ENCODE measurements at places on chromosomes 1 and 21.

GRCh38 chr1:15762546-15762945 is 4.0 kb downstream of the FBLIM1 start:
- H3K27ac ChIP-seq, result no peak overlapping the region
- H3K36me3 ChIP-seq, result no peaks in the 10 kb centered on the region
- peaks cover 45% of the 10 kb centered on the region for H3K27me3 ChIP-seq
- H3K4me3 ChIP-seq, result no peak overlapping the region
- DNase-seq, result no peak

DNA sequence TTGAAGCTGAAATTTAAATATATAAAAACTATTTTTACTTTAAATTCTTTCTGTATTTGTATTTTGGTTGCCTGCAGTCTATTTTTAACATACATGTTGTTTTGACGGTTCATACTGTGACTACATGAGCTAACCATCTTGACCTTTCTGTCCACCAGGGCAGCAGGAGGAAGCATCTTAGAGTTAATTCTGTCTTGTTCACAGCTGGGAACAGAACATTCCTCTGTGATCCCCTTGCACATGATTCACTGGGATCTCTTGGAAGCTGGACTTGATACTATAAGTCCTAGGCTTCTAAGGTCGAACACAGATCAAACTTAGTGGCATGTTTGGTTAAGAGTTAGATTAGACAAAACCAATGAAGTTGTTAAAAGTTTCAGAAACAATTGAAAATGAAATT is 99.7 kb downstream of the NFIA start:
- no peak for DNase-seq
- no peak overlapping the region for H3K27ac ChIP-seq
- peaks cover 3% of the 10 kb centered on the region for H3K4me1 ChIP-seq
- no peaks in the 10 kb centered on the region for H3K27me3 ChIP-seq
- H3K4me3 ChIP-seq, result no peak overlapping the region

DNA sequence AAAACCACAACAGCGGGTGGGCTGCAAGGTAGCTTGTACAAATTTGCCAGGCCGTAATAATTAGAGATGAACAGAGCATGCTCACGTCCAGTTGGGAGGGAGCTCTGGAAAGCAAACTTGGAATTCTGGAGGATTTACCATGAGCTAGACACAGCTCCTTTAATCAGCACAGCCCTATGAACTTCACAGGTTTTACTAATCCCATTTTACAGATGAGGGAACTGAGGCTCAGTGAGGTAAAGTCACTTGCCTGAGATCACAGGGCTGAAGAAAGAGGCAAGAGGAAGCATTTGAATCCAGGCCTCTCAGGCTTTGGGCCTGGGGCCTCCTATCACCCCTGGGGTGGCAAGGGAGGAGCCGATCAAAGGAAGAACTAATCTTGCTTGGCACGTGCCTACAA is 24.0 kb downstream of the PAX7 start:
- DNase-seq, result no peak
- H3K36me3 ChIP-seq, result no peaks in the 10 kb centered on the region
- peak overlapping the region; percentile 29 for H3K4me3 ChIP-seq
- no peak overlapping the region for H3K27ac ChIP-seq
- H3K4me1 ChIP-seq, result peaks cover 57% of the 10 kb centered on the region

GRCh38 chr21:17796037-17796403 is 23.1 kb downstream of the C21orf91 start:
- DNase-seq, result no peak
- H3K36me3 ChIP-seq, result no peaks in the 10 kb centered on the region
- H3K27ac ChIP-seq, result peak overlapping the region; percentile 77
- H3K4me3 ChIP-seq, result peak overlapping the region; percentile 34
- H3K27me3 ChIP-seq, result no peaks in the 10 kb centered on the region

DNA sequence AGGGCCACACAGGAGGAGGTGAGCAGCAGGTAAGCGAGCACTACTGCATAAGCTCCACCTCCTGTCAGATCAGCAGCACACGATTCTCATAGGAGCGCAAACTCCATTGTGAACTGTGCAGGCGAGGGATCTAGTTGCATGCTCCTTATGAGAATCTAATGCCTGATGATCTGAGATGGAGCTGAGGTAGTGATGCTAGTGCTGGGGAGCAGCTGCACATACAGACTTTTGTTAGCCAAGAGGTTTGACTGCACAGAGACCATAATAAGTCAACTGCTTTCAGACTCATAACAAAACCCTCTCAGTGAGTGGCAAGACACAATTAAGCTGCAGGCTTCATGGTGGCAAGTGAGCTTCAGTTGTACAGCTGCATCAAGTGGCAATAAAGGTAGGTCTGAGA is 83.4 kb downstream of the PSMG1 start:
- H3K27ac ChIP-seq, result no peak overlapping the region
- no peak for DNase-seq
- H3K4me3 ChIP-seq, result no peak overlapping the region
- no peaks in the 10 kb centered on the region for H3K36me3 ChIP-seq
- H3K4me1 ChIP-seq, result no peaks in the 10 kb centered on the region

- H3K4me1 ChIP-seq, result peaks cover 13% of the 10 kb centered on the region
- no peak for DNase-seq
- peak overlapping the region; percentile 0 for H3K4me3 ChIP-seq
- H3K36me3 ChIP-seq, result no peaks in the 10 kb centered on the region
- peak overlapping the region; percentile 73 for H3K27ac ChIP-seq
Observed at GRCh38 chr1:15851210-15852035, 3.9 kb downstream of the SPEN start.

- no peaks in the 10 kb centered on the region for H3K36me3 ChIP-seq
- no peaks in the 10 kb centered on the region for H3K4me1 ChIP-seq
Observed at GRCh38 chr1:111538343-111539025, 35.1 kb upstream of the ADORA3 start.

All from naive thymus-derived CD8-positive, alpha-beta T cell (primary cell).